ENCODE measurements at places on chromosomes 3 and 15.

DNA sequence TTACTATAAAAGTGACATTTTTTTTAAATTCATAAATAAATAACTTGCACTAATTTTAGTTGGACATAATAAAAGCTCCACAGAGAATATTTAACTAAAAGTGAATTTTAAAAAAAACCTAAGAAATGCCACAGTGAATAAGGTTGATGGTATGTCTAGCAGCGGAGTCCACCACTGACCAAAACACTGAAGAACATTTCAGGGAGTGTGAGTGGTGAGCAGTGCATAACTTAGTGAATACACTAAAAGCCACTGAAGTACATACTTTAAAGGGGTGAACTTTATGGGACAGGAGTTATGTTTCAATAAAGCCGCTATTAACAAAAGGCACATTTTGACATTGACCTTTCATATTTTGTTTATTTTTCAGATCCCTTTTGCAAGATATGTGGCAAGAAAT, 32.3 kb downstream of the SRP14 start:
- no peak for DNase-seq

DNA sequence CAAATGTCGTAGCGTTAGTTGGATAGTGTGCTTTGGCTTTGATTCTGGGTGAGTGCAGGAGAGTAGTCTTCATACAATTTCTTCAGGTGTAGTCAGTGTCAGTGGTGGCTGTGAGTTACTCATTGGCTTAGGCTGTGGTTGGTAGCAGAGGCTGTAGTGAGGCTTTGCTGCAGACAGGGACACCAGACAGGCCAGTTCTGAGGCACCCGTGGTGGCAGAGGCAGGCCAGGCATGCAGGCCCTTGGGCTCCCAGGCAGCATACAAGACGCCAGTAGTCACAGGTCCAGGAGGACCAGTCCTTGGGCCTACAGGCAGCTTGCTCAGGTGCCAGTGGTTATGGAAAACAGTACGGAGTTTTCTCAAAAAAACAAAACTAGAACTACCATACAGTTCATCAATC, 61.3 kb downstream of the DMXL2 start:
- no peak for DNase-seq

- DNase-seq: no peak
Observed at GRCh38 chr3:99863588-99863987, 45.9 kb downstream of the CMSS1 start.

- no peak for DNase-seq
Observed at GRCh38 chr3:50078091-50078490, 10.6 kb upstream of the RBM5 start.

- no peak for DNase-seq
Observed at GRCh38 chr3:4684117-4684516, 191.0 kb downstream of the ITPR1 start.

- no peak for DNase-seq
Observed at GRCh38 chr3:96430079-96430478, 384.3 kb upstream of the EPHA6 start.

- no peak for DNase-seq
Observed at GRCh38 chr3:166889241-166889640, 490.9 kb downstream of the ZBBX start.

GRCh38 chr15:88312941-88313579, 56.5 kb upstream of the NTRK3 start:
- no peak for DNase-seq

DNA sequence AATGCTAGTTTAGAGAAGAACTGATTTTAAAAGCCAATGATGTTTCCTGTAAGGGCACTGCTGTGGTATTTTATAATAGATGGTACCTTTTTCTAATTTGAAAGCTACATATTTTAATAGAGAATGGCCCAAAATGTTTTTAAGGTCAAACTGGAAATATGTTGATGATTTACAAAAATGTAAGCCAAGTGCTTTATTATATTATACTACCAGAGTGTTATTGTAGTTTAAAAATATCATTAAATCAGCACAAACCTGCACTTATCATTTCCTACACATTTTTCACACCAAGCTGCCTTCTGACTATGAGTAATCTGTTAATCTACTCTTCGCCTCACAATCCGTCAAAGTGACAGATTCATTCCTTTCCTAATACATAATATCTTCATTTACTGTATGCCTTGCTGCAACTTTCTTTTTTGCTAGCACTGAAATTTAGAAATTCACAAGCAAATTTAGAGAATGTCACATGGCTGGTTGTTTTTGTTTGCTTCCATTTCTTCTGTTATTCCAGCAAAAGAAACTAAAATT, 126.4 kb upstream of the FAM3D start:
- DNase-seq: no peak

- no peak for DNase-seq
Observed at GRCh38 chr3:50196253-50196801, 4.9 kb downstream of the GNAT1 start.

DNA sequence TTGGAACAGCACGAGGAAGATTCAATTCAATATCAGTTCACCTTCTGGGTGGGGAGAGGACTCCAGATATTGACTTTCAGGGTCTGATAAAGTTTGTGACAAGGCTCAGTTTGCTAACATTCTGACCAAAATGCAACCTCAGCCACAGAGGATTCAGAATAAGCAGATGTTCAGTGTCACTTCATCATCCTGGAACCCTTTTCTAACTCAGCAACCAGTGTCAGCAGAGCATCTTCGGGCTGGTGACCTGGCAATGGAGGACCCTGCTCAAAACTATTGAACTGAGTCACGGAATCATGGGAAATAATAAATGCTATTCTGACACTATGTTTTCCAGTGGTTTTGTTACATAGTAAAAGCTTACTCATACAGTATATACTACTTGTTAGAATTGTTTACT, 433.4 kb upstream of the CFAP20DC start:
- no peak for DNase-seq

- DNase-seq: no peak
Observed at GRCh38 chr3:188400494-188401243, 246.7 kb downstream of the LPP start.

DNA sequence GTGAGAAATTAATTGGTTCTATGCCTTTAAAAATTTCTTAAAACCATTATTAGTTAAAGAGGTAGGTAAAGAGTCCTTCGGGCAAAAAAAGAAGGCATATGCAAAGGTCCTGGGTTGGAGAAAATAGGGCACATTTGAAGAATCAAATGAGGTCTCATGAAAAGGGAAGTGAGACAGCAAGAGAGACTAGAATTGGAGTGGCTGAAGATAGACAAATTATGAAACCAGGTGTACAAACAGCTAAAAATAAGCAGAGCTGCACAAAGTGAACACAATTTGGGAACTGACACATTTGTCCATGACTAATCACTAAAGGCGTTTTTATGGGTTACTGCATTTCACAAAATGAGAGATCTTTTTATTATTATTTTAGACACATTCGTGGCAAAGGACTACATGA, 581.2 kb downstream of the PYDC2 start:
- no peak for DNase-seq

- no peak for DNase-seq
Observed at GRCh38 chr3:172666181-172666872, 44.5 kb downstream of the NCEH1 start.

DNA sequence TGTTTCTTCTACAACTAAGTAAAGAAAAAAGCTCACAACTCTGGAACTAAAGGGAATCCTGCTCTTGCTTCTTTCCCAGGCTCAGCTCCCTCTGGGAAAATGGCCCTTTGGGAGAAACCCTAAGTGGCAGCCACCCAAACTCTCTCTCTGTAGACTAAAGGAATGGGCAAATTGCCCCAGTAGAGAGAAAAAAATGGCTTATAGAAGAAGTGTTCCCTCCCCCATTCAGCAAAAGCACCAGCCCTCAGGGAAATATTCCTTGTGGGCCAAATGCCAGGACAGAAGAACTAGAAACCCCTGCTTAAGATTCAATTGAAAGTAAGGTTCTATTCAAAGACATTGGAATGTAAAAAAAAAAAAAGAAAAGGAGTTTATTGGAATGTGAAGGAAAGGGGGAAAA, 603.7 kb upstream of the ALCAM start:
- no peak for DNase-seq

DNA sequence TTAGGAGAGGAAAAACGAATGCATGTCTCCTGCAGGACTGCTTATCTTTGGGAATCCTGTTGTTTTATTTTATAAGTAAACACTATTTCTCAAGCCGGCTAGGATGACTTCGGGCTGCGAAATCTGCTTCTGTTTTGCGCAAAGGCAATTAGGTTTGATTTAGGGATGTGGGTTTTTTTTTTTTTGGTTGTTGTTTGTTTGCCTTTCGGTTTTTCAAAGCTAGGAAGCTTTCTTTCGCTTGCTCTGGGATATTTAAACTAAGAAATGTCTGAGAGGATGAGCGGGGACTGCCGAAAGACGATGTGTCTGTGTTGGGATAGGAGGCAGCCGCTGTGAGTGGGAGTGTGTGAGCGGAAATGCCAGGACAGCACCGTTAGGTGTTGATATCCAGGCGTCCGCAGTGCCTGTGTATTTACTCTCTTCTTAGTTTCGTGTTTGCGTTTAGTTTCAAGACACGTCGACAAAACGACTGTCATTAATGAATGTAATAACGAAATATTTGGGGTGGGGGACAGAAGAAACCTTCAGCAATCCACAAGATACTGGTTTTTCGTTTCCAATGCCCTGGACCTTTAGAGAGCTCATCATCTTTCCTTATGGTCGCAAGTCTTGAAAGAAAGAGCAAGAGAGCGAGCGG, 604 bp downstream of the ISL2 start:
- DNase-seq: no peak

GRCh38 chr15:30974112-30974511, 17.3 kb downstream of the MTMR10 start:
- DNase-seq: no peak

DNA sequence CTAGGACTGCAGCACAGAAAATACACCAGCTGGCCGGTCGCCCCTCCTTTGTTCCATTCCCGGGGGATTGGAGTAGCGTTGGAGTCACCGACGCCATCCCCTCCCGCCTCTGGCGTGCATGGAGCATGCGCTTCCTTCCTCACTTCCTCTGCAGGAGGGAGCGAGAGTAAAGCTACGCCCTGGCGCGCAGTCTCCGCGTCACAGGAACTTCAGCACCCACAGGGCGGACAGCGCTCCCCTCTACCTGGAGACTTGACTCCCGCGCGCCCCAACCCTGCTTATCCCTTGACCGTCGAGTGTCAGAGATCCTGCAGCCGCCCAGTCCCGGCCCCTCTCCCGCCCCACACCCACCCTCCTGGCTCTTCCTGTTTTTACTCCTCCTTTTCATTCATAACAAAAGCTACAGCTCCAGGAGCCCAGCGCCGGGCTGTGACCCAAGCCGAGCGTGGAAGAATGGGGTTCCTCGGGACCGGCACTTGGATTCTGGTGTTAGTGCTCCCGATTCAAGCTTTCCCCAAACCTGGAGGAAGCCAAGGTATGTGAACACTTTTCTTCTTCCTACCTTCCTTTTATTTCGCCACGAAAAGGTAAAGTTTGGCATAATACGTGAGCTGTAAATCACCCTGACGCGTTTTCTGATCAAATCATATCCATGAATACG, at the start of gene SCG3:
SCG3 (plus strand) TSS at position 201 of the 661 bp plus-strand sequence; CDS start at position 454, 253 bp downstream.
- DNase-seq: no peak

DNA sequence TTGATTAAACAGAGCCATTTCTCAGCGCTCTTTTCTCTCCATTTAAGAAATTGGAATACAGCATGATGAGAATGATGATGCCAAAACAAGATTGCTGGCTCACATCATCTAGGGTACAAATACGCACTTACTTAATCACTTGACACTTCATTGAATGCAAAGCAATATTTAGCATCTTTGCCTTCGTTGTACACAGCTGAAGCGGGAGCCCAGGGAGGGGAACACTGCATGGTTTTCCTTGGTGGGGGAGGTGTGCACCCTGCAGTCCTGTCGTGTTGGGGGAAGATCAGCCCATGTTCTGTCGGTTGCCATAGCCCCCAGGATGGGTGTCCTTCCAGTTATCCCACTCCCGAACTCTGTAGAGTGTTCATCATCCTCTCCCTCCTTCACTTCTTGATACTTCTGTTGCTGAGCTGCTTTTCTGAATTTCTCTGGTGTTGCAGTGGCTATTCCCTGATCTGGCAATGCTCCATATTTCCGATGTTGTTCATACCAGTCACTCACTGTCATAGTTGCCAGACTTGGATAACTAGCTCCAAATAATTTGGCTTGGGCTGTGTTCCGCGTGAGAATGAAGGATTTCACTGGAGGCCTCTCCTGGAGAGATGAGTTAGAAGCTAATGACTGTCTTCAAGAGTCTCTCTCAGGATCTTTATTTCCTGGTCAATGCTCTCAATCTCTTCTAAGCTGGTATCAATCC, 50.1 kb upstream of the DYNC1LI1 start:
- no peak for DNase-seq

DNA sequence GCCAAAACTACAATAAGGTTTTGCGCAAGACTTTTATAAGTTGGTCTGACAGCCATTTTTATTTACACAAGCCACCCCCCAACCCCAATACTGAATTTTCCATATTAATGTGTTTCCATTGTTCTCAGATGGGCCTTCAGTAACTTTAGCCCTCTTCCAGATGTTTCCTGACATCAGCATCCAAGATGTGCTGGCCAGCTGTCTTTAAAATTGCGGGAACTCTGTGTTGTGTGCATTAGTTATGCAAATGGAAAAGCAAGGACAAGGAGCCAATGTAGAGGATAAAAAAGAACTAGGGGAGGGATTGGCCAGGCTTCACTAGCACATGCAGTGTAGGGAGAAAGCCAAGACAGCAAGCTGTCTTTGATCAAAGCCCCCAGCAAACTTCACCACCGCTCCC, 45.4 kb downstream of the COMMD2 start:
- DNase-seq: no peak

- DNase-seq: no peak
Observed at GRCh38 chr15:39327005-39327730, 253.7 kb upstream of the THBS1 start.

GRCh38 chr15:45645026-45645980, 10.5 kb downstream of the SQOR start:
- DNase-seq: no peak

- no peak for DNase-seq
Observed at GRCh38 chr15:96716478-96716877, 386.0 kb downstream of the NR2F2 start.

DNA sequence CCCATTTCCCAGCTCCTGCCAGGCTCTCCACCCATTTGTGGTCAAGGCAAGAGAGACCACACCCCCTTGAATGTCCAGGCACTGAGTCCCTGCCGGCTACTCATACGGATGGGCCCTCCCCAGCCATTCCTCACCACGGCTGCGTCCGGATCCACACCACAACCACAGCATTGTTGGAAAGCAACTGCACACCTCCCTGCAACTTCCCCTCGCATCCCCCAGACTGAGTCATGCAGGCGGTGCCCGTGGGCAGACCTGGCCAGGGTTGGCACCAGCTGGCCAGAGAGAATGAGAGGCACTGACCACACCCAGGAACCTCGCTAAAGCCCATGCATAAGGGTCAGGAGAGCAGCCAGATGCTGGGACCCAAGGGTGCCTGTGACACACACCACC, 30.5 kb downstream of the LOXL1 start:
- no peak for DNase-seq

- DNase-seq: no peak
Observed at GRCh38 chr15:35256141-35256540, 171.0 kb upstream of the NANOGP8 start.
